ENCODE measurements at places on chromosomes 2 and 18.

- no peak for DNase-seq
Measured at GRCh38 chr18:75854174-75854573, 426.7 kb upstream of the SMIM21 start.

DNA sequence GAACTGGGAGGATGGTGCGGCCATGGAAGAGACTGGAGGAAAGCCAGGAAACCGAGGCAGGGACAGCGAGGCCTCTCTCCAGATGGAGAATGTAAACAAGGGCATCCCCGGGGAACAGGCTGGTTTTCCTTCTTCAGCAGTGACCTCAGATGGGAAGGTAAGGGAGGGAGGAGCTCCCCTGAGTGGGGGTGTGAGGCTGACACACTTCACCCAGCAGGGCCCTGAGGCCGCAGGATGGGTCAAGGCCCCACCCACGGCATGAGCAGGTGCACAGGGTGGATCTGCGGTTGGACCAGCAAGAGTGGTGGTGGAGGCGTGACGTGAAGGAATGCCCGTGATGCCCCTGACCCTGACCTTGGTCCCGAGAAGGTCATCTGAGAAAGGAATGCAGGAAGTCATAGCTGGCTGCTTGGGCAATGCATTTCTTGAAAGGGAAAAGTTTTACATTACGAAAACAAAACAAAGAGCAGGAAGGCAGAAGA lies 48.1 kb downstream of the ADCY3 start:
- DNase-seq, result peak; percentile 81

DNA sequence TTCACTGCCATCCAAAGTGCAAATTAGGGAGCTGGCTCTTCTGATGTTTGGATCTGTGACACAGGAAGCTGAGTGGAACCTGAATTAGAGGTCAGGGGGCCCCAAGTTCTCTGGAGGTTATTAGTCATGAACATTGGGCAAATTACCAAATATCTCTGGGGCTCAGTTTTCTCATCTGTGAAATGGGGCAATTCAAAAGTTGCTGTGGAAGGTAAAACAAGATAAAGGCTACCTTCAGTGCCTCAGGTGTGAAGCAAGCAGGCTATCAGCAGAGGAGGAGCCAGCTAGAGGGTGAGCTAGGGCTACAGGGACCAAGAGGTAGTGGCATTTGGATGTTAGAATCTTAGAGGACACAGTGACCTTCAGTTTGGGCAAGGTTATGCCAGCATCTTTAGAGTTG lies 89.4 kb upstream of the FAM136A start:
- no peak for DNase-seq

GRCh38 chr2:39215545-39215944 lies 28.2 kb downstream of the CDKL4 start:
- DNase-seq, result no peak

GRCh38 chr2:124476291-124476690 lies 451.2 kb downstream of the CNTNAP5 start:
- DNase-seq, result no peak

- no peak for DNase-seq
Measured at GRCh38 chr2:52810460-52810859, 957.1 kb upstream of the CHAC2 start.

DNA sequence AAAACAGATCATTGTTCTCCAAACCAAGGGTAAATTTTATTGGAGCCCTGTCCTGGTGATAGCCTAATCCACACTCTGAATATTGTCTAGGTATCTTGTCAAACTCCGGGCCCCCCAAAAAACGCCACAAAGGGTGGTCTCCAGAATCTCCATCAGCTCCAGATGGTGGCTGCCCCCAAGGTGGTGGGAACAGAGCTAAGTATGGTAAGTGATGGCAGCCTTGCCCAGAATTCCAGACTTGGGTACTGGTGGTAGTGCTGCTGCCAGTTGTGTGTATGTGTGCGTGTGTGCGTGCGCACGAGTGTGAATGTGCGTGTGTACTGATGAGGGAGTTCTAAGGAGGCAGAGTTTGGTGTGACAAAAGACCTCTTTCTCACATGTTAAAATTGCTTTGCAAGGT lies 51.2 kb downstream of the GREB1 start:
- no peak for DNase-seq

DNA sequence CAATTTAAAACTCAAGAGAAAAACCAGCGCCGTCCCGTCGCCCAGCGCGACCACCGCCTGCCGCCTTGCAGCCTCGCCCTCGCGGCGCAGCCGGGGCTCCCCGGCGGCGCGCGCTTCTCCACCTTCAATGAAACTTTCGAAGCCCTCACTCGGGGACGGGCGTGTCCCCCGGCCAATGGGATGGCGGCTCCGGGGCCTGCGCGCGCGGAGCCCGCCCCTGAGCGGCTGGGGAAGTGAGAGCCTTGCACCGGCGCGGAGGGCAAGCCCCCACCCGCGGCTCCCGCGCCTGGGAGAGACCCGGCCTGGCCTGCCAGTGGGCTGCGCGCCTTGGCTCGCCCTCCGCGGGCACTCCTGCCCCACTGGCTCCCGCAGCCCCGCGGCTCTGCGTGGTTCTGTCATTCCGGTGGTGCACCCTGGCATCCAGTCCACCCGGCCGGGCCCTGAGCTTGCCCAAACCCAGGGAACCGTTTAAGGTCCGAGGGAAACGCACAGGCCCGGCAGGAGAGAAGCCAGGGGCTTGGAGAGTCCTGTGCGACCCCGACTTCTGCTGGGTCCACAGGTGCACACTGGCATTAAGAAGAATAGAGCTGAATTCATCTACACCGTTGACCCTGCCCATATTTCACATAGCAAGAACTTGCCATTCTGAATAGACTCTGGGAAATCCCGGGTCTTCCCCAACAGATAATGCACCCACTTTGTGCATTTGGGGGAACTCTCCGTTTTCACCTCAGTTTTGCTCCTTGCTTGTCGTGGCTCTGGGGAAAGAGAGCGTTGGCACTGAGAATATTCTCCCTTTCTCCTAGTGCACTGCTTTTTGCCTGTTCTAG lies at the start of gene PIEZO2:
Gene PIEZO2, minus strand, starts transcription at position 129 of the 830 bp plus-strand sequence. CDS start 981 bp downstream, outside the sequence.
- DNase-seq, result peak; percentile 80

- DNase-seq, result no peak
Measured at GRCh38 chr2:101826716-101827115, 129.2 kb downstream of the MAP4K4 start.

- DNase-seq, result no peak
Measured at GRCh38 chr2:114083717-114084387, 194.0 kb downstream of the ACTR3 start.

- DNase-seq, result no peak
Measured at GRCh38 chr18:6521803-6522418, 107.2 kb upstream of the L3MBTL4 start.

DNA sequence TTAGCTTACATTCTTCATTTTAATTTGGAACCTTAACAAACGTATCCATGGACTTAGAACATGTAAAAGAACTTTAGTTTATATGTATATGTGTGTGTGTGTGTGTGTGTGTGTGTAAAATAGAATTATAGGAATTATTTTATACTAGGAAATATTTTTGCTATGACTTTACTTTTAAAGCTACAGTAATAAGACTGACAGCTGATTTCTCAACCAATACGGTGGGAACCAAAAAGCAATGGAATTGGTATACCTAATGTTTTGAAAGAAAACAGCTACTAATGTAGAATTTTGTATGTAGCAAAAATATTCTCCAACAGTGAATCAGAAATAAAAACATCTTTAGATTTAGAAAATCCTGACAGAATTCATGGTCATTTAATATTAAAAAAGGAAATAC lies 146.5 kb upstream of the ARL4C start:
- no peak for DNase-seq

GRCh38 chr2:165105926-165106325 lies 97.9 kb downstream of the SCN3A start:
- DNase-seq, result no peak

GRCh38 chr2:46298522-46299353 lies 1.5 kb downstream of the EPAS1 start:
- DNase-seq, result peak; percentile 81

DNA sequence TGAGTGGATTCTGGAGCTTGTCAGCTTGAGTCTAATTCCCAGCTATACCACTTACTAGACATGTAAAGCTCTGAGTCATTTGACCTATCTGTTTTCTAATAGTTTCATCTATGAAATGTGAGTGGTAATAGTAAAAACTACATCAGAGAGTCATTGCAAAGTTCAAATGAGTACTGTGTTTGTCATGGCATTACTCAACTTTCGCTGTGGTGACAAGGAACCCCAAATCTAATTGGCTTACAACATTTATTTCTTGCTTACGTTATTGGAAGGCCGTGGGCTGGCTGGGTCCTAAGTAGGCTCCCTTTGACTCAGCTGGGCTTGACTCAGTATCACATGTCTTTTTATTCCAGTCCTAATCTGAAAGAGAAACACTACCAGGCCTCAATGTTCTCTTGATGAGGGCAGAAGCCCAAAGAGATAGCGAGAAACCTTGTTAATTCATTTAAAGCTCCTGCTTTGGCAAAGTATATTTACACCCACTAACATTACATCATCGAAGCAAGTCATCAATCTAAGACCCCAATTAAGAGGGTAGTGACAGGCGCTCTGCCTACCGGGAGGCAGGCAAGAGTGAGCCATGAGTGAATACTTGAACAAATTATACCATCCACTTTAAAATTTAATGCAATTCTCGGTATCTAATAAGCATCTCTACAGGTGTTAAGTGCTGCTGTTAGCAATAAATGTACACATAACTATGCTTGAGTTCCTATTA lies 431.8 kb upstream of the SPHKAP start:
- no peak for DNase-seq

DNA sequence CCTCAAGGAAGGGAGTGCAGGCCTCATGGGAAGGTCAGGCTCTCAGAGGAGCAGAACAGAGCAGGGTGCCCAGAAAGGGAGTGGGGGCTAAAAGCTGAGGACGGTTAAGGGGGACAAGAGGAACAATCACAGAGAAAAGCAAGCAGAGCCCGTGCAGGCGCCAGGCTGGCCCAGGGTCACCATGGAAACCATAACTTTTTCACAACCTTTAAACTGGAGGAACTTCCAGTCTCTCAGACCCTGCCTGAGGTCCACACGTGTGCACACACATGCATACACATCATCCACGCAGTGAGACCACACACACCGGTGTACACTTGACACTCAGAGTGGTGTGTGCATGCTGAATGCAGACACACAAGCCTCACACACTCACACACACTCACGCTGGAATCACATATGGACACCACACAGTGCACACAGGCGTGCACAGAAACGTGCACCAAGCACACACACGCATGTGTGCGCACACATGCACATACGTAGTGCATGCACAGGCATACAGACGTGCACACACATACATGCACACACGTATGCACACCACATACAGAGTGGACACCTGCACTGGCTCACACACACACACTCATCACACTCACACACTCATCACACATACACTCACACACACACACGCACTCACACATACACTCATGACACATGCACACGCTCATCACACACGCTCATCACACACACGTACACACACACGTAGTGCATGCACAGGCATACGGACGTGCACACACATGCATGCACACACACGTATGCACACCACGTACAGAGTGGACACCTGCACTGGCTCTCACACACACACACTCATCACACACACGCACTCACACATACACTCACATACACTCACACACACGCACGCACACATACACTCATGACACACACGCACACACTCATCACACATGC lies 37.2 kb upstream of the SNED1 start:
- peak; percentile 58 for DNase-seq

DNA sequence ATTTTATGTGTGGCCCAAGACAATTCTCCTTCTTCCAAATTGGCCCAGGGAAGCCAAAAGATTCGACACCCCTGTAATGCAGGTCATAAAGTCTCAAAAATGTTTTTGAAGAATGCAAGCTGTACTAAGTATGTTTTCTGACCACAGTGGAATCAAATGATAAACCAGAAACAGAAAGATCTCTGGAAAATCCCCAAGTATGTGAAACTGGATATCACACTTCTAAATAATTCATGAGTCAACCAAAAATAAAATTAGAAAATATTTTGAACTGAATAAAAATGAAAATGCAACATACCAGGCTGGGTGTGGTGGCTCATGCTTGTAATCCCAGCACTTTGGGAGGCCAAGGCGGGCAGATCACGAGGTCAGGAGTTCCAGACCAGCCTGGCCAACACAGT lies 34.1 kb upstream of the UBE2F start:
- no peak for DNase-seq

- DNase-seq, result no peak
Measured at GRCh38 chr2:209422191-209422754, 1.6 kb upstream of the MAP2 start.

GRCh38 chr2:230162981-230163380 lies 56.8 kb downstream of the SP110 start:
- DNase-seq, result no peak

- no peak for DNase-seq
Measured at GRCh38 chr2:74417763-74418162, 3.7 kb downstream of the C2orf81 start.

DNA sequence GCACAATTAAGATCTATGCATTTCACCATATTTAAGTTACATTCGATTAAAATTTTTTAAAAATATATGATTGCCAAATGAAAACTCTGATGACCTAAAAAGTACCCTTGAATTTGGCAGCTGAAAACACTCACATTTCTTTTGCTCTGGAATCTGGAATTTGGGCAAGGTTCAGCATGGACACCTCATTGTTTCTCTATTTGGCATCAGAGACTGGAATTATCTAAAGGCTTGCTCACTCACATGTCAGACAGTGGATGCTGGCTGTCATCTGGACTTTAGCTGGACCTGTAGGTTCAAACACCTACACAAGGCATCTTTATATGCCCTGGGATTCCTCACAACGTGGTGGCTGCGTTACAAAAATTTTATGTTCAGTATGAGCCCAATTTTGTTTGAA lies 16.1 kb downstream of the MBOAT2 start:
- no peak for DNase-seq

DNA sequence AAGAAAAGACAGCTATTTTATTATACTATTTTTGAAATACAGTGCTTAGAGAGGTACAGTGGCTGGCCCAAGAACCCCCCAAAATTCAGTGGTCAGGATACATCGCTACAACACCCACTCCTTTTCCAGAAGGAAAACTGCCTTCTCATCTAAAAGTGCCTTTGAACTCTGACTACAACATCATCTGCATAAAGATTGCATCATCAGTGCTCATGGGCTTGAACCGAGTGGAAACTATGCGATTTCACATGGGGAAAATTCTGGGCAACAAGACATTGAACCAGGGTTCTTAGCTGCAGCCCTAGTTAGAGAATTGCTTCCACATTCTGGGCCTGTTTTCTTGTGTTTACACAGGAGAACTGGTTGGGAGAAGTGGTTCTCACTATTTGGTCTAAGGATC lies 294.6 kb upstream of the SLC14A2 start:
- no peak for DNase-seq

- no peak for DNase-seq
Measured at GRCh38 chr18:59851784-59852399, 47.9 kb upstream of the PMAIP1 start.

- DNase-seq, result no peak
Measured at GRCh38 chr2:36404754-36405153, 49.2 kb downstream of the CRIM1 start.

- no peak for DNase-seq
Measured at GRCh38 chr2:226048611-226049010, 649.1 kb downstream of the NYAP2 start.

All from sciatic nerve (tissue), 2 donors.